ENCODE measurements at places on chromosomes 16 and 17. TPM values are rescaled to one million over a fixed set of nuclear protein-coding genes. Genes with fewer than 3 reads are reported as not detected.

Gene PSME3IP1
- total RNA-seq, result 95.5 TPM

Gene KRTAP3-1
- not detected for total RNA-seq

Gene PYY
- total RNA-seq, result not detected

Gene CLEC18C
- total RNA-seq, result 0.08 TPM

Gene CDRT15
- not detected for total RNA-seq

Gene KRT40
- not detected for total RNA-seq

Gene CASKIN1
- total RNA-seq, result 0.56 TPM

Gene MMP25
- 0.79 TPM for total RNA-seq

Gene KRT13
- total RNA-seq, result 0.28 TPM

Gene CX3CL1
- 0.19 TPM for total RNA-seq

Gene TLCD2
- 1.9 TPM for total RNA-seq

Data from A549 treated with ZK216348 at 1 μM for 4 hours (cell line).